NCI-H2171 treated with DMSO at 0.1 percent for 48 hours (cell line): ENCODE measurements at places on chromosomes 5 and 9.

- DNase-seq = no peak
These were observed 15.4 kb downstream of the CCT5 start for GRCh38 chr5:10265245-10266109.

DNA sequence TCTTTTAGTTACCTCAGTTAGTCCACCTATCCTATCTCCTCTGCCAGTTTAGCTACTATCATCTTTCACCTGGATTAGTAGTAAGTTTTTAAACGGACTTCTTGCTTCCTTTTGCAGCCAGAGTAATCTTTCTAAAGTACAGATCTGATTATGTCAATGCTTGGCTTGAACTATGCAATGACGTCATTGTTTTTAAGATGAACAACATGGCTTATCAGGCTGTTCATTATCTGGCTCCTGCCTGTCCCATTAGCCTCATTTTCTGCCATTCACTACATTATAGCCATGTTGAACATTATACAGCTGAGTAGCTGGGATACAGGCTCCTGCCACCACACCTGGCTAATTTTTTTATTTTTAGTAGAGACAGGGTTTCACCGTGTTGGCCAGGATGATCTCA is 98.7 kb downstream of the RANBP17 start:
- no peak for DNase-seq

DNA sequence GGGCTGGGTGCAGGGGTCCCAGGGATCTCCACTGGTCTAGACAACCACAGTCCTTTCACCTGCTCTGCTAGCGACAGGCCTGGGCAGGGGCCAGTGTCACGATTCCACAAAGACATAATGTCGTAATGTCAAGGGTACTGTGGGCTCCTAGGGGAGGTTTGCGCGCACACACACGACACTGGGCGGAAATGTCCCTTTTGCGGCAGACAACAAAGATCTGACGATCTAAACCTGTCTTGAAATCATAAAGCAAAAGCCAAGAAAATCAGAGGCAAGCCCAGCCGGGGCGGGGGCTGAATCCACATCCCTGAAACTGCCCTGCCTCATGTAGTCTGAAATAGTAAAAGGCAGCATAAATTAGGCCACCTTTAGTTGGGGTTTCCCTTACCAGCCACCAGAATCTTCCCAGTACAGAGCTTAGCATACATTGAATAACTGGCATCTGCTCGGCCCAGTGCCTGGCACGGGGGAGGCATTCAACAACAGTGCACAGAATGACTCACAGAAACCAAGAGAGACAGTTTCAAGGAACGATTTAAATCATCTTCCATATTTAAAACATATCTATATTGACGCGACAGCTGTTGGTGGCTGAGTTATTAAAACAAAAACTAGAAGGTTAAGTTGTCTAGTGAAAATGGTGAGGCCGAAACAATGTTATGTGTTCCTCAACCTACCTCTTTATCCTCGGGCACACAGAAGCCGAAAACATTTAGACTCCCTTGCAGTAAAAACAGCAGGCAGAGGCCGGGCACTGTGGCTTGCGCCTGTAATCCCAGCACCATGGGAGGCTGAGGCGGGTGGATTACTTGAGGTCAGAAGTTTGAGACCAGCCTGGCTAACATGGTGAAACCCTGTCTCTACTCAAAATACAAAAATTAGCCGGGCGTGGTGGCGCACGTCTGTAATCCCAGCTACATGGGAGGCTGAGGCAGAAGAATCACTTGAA is 151.0 kb downstream of the MYO10 start:
- no peak for DNase-seq

GRCh38 chr5:139678751-139679750 is 30.9 kb downstream of the CXXC5 start:
- peak; percentile 38 for DNase-seq
